ENCODE measurements at places on chromosomes 7 and 10.

DNA sequence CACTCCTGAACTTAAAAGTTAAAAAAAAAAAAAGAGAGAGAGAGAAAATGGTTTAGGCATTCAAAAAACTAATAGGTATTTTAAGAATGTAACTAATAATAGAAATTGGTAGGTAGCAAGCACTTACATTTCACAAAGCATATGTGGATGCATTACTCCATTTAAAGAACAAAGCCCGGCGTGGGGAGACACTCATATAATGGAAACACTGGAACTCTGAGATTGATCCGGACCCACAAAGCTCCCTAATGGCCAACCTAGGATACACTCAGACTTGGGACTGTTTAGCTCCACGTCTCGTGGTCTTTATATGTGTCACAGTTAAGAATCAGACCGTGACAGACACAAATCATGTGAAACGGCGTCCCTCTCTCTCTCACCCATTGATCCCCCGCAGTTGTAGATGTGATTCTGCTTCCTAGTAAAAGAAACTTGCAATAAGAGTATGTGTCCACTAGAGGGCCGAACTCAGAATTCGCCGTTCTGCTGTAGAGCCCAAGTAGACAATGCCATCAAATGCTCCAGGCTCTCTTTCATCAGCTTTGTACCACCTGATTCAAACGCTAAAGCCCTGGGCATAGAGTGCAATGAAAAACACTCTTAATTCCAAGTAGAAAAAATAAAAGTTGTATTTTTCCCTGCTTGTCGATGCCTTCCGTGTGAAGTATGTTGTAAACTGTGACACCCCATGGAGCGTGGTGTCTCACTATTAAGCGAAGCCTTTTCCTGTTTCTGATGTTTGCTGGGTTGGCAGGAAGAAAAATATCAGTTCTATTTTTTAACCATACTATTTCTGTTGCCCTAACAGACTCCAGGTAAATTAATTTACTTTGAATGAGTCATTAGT is 429.0 kb upstream of the MTPN start:
- no peak for DNase-seq

DNA sequence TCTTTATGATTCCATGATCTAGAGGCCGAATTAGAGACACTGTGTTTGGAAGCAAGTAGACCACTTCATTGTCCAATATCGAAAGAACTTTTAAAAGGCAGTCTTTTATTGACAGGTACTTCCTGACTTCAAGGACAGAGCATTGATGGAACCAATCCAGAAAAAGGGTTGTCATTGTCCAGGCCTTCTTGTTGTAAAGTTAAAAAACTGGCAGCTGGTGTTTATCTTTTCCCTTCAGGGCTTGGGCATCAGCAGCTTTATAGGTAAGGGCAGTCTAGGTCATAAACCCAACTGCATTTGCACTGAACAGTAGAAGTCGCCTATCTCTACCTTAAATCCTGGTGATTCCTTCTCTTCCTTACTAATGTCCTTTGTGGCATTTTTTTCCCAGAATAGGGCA is 95.6 kb downstream of the ST7 start:
- no peak for DNase-seq

GRCh38 chr10:75648351-75648750 is 216.9 kb downstream of the LRMDA start:
- no peak for DNase-seq

DNA sequence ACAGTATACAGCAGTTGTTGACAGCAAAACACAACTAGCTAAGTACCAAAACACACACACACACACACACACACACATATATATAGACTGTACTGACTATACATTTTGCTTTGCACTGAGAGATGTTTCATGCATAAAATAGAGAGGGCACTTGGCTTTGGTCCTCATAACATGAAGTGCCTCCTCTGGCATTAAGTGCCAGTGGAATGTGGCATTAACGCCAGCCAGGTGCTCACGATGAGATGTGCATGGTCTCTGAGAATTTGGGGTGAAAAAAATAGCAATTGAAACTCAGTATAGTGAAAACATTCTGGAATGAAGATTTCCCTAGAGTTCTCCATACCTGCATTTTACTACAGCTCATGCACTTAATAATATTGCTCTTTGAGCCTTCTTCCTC is 70.0 kb upstream of the INSYN2A start:
- no peak for DNase-seq

- no peak for DNase-seq
These were observed 27.4 kb upstream of the TSPAN13 start for GRCh38 chr7:16726189-16726588.

GRCh38 chr10:97548828-97549455 is 23.6 kb upstream of the ANKRD2 start:
- no peak for DNase-seq
